ENCODE measurements at places on chromosomes 1 and 21.

GRCh38 chr1:42319871-42320484 is 15.1 kb downstream of the FOXJ3 start:
- DNase-seq = no peak

GRCh38 chr1:204418174-204419063 is 6.8 kb upstream of the PPP1R15B start:
- no peak for DNase-seq

DNA sequence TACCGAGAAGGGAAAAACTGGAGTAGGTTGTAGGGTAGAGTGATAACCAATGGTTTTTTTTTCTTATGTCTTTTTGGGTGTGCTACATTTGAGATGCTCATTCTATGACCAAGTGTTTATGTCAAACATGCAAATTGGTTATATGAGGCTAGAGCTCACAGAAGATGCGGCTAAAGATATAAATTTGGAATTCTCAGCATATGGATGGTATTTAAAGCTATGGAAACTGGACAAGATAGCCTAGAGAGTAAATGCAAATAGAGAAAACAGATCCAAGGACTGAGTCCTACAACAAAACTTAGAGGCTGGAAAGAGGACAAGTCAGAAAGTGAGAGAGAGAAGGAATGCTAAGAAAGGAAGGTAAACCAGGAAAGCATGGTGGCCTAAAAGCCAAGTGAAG is 7.4 kb downstream of the GDAP2 start:
- no peak for DNase-seq

DNA sequence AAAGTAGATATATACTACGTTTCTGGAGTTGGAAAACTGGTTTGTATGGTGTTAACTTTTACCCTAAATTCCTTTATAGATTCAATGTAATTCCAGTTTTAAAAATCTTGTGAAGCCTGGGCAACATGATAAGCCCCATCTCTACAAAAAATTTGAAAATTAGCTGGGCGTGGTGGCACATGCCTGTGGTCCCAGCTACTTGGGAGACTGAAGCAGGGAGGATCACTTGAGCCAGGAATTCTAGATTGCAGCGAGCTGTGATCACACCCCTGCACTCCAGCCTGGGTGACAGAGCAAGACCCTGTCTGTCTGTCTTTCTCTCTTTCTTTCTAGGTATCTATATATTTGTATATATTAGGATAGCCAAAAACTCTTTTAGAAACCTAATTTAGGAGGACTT is 141.9 kb downstream of the CLEC20A start:
- DNase-seq = no peak

DNA sequence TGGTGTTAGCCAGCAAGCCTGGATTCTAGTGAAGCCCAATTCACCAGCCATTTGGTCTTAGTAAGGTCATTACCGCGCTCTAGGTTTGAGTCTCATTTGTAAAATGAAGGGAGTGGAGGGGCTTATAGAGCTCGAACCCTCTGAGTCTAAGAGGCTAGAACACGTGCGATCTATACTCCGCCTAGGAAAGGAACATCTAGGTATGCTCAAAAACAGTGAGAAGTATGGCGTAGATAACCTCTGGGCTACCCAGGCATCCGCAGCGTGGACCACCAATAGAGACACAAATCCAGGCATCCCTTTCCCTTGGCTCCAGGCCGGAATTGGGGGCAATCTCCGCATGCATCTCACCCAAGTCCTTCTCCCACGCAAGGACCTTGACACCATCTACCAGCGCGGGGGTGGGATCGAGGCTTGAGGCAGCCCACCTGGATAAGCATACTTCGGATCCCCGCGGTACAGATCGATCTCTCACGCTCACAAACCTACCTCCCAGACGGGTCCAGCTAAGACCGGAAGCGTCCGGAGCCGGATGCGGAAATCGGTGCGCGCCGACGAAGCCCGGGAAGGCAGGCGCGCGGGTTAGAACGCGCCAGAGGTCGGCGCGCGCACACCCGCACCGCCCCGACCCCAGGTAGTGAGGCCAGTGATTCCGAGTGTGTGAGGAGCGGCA is at the start of gene METTL25B:
TSS of gene METTL25B (plus strand) at position 544 of the 673 bp plus-strand sequence. CDS start 636 bp downstream, outside the sequence.
- peak; percentile 77 for DNase-seq

DNA sequence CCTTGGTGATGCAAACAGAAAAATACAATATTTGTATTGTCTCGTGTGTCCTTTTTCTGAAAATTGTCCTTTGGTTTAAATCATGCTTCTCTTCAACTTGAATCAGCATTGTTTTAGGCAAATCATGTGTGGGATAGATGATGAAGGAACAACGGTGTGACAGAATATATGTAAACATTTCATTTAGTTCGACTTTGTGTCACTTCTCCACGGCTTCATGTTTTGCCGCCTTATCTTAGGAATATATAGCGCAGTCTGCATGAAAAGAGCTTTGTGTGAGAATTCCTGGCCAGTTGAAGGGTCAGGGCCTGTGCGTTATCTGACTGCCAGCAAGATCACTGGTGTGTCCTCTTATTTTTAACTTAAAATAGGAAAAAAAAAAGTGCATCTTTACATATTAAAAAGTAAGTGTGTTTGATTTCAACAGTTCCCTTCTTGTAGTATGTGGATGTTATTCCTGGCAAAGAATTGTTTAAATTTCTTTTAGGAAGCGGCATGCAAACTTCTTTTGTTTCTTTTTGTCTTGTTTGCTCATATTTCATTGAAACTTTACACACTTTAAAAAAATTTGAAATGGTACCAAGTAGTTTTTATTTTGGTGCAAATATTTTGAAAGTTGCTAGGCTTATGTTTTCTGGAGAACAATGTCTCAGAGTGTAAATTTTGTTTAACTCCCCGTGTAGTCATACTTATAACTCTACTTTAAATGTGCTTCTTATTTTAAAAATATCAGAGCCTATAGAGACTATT is 465.2 kb downstream of the USP25 start:
- no peak for DNase-seq

All from activated gamma-delta T cell (primary cell).